ENCODE measurements at places on chromosomes 12 and 14.

DNA sequence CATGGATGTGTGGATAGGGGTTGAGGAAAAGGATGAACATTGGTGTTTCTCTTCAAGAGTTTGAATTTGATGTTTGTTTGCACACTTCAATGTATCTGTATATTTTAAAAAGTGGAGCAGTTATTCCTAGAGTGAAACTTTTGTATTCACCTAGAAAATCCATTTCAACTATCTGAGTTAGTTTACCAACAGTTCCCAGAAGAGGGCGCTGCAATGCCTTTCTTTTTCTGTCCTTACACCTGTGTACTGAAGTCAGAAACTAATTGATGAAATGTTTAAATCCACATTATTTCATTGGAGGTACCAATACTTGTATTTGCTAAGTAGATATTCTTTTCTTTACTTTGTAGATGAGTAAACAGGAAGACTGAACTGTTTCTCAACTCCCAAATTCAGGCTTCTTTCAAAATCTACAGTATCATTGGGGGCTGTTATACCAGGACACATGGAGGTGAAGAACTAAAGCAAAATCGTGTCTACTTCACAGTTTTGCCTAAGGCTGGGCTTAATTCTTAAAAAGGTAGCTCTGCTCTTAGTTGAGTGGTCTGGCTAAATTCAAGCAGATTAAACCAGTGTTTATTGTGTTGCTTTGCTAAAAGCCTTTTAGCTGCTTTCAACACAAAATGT, 26.6 kb upstream of the KLRB1 start:
- peak; percentile 0 for DNase-seq

GRCh38 chr12:1576410-1577241, 17.8 kb downstream of the FBXL14 start:
- no peak for DNase-seq

GRCh38 chr12:40123496-40123895, 17.6 kb upstream of the SLC2A13 start:
- no peak for DNase-seq

- peak; percentile 28 for DNase-seq
These were observed 4.1 kb downstream of the SDR39U1 start for GRCh38 chr14:24438223-24439097.

DNA sequence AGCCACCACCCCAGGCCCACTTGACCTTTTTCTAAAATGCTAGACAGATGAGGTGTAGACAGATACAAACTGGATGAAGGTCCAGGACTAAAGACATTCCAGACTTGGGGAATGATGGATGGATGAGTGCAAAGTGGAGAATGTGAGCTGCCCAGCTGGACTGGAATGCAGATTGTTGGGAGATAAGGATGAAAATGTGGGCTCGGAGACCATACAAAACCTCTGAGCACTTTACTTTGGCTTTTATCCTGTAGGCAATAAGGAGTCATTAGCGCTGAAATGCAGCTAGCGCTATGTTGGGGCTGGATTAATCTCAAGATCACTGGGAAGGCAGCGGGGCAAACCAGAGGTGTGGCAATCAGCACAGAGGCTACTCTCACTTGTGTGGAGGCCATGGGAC, 64.7 kb upstream of the GNPNAT1 start:
- DNase-seq: no peak

DNA sequence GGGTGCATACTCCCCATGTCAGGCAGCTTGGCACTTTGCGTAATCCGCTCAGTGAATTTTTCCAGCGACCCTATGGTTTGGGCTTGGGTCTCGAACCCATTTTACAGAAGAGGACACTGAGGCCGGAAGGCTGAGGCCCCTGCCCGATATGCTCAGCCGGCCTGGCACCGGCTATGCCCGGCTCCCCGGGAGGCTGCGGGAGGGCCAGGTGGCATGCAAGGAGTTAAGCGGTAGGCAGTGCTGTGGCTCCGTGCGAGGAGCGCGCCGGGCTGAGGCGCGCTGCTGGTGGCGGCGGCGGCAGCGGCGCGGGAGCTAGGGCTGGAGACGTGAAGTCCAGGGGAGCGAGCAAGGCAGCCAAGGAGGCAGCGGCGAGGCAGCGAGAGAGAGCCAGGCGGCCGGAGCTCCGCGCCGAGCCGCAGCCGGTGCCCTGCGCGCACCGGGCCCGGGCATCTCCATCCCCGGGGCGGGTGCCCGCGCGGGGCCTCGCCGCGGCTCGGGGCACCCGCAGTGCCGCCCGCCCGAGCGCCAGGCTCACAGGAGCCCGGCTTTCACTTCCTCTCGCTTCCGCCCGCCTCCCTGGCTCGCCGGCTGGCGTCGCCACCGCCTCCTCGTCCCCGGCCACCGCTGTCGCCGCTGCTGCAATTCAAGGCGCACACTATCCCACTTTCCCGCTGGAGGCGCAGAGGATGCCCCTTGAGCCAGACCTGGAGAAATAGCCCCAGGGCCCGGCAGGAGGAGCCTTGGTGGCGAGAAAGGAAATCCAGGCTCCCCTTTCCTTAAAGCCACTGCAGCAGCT, at the start of gene WSCD2:
Gene WSCD2, plus strand, starts transcription at position 272 of the 796 bp plus-strand sequence. CDS start 66,545 bp downstream, outside the sequence.
- DNase-seq: peak; percentile 92

- DNase-seq: no peak
These were observed 70.5 kb downstream of the PRIMA1 start for GRCh38 chr14:93717668-93718320.

- no peak for DNase-seq
These were observed 14.7 kb upstream of the OASL start for GRCh38 chr12:121053706-121054105.

- peak; percentile 59 for DNase-seq
These were observed 8.4 kb downstream of the TEDC1 start for GRCh38 chr14:105499256-105500035.

DNA sequence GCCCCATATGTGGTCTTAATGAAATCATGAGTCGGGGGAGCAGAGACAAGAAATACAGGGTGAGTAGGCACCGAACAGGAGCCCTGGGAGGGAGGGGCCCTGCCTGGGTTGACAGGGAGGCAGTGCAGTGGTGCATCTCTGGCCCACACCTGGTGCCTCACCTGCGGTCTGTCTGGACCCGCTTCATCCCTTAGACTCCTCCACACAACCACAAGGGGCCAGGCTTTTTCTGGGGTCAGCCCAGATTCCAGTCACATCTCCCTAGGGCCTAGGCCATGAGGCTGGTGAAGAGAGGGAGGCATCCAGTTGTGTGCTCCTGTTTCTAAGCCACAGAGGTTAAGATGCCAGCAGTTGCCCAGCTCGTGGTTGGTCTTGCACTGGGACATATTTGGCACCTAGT, 343.3 kb upstream of the FKBP4 start:
- DNase-seq: no peak

DNA sequence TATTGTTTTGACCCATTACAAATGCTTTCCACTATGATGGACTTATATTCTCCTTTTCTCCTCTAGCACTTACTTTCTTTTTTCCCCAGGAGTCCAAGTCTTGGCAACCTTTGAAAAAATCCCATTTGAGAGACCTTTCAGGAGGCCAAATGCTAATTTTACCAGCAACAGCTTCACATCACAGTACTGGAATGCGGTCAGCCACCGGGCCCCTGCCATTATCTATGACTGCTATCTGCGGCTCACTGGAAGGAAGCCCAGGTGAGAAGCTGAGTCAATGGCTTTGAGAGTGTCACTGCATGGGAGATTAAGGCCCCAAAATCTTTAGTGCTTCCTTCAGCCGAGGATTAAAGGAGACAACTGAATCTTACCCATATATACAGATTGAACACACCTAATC, 64.2 kb downstream of the ERGIC2 start:
- DNase-seq: no peak

- DNase-seq: no peak
These were observed 190.3 kb downstream of the KLHL28 start for GRCh38 chr14:44771496-44771895.

- no peak for DNase-seq
These were observed 2.7 kb downstream of the MED6 start for GRCh38 chr14:70597731-70598130.

GRCh38 chr12:104747955-104748354, 210.1 kb downstream of the SLC41A2 start:
- DNase-seq: peak; percentile 51

GRCh38 chr12:55996201-55996714, 818 bp upstream of the SUOX start:
- DNase-seq: peak; percentile 44

GRCh38 chr14:62053188-62053587, 291.0 kb downstream of the SNAPC1 start:
- DNase-seq: no peak

DNA sequence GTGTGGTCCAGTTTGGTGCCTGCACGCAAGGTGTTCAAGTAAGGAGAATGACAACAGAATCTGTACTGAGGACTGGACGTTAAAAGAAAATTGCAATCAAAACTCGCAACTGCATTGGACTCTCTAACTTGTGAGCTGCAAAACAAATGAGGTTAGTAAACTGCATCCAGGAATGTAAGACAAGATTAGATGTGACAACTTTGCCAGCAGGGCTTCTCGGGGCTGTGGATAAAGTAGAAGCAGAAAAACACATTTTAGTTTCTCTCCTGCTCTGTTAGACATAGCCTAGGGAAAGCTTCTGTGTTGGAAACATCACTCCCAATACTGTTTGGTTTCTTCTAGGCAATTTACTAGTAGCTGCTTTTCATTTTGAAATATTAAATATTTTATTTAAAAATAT, 338.2 kb upstream of the NAV3 start:
- DNase-seq: no peak

GRCh38 chr12:21305661-21306060, 29.1 kb downstream of the SLCO1A2 start:
- no peak for DNase-seq

DNA sequence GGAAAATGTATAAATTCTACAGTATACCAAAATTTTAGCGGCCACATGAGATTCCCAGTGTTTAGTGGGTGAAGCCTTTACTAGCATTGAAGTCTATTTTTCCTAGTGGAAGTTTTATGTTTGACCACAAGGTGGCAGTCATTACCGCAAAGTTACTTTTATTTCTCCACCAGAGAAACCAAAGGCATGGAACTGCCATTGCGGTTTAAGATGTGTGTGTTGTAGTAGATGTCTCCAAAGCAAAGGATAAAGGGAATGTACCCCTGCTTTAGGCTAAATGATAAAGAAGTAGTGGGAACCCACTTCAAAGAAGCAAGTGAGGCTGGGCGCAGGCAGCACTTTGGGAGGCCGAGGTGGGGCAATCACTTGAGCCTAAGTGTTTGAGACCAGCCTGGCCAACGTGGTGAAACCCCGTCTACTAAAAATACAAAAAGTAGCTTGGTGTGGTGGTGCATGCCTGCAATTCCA, 140.5 kb downstream of the PRKCH start:
- DNase-seq: peak; percentile 80

GRCh38 chr12:63068857-63069442, 82.1 kb downstream of the AVPR1A start:
- no peak for DNase-seq

GRCh38 chr12:68945255-68945654, 12.3 kb upstream of the CPM start:
- DNase-seq: no peak

GRCh38 chr12:109994401-109995175, 1.6 kb downstream of the GIT2 start:
- no peak for DNase-seq

DNA sequence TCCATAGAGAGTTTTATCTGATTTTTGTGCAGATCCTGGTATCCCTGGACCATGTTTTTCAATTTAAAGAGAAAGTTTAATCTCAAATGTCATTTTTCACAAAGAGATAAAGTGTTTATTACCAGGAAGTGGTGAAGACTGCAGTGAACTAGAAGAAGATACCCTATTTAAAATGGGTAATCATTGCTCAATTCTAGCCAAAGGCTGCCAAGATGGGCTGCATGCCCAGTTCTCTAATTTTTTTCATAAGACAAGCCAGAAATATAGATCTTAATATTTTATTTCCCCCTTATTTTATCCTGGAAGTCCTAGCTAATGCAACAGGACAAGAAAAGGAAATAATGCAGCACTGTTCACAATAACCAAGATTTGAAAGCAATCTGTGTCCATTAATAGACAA, 343.5 kb downstream of the PCNX1 start:
- no peak for DNase-seq

GRCh38 chr12:93379326-93379980, 1.7 kb downstream of the NUDT4 start:
- peak; percentile 20 for DNase-seq

GRCh38 chr12:109199324-109199723, 82.9 kb downstream of the ACACB start:
- no peak for DNase-seq

DNA sequence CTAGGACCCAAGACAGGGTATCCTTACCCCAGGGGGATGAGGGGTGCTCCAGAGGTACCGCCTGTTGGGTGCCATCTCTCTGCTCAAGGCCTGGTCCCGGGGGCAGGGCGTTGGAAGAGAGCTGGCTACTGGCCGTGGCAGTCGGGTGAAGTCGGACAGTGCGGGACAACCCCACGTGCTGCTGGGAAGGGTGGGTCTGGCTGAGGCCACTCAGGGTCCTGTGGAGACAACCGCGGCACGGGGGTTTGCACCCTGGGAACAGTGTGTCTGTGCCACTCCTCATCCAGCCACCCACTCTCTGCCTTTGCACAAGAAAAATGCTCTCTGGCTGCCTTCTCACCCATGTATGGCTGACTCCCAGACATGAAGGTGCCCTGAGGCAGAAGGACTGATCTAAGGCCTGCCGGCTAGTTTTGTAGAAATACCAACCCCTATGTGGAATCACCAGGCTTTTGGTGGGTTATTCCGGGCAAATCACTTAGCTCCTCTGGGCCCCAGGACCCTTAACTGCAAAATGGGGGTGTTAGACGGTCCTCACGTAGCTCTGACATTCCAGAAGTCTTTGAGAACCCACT, 56.5 kb downstream of the LTBP2 start:
- DNase-seq: no peak

GRCh38 chr12:29534935-29535334, 37.4 kb upstream of the OVCH1 start:
- no peak for DNase-seq

GRCh38 chr12:30806989-30807694, 52.4 kb upstream of the CAPRIN2 start:
- DNase-seq: peak; percentile 64

- DNase-seq: no peak
These were observed 9.2 kb upstream of the RAD52 start for GRCh38 chr12:958588-959123.

- no peak for DNase-seq
These were observed 507 bp upstream of the FKBP4 start for GRCh38 chr12:2794191-2794735.

DNA sequence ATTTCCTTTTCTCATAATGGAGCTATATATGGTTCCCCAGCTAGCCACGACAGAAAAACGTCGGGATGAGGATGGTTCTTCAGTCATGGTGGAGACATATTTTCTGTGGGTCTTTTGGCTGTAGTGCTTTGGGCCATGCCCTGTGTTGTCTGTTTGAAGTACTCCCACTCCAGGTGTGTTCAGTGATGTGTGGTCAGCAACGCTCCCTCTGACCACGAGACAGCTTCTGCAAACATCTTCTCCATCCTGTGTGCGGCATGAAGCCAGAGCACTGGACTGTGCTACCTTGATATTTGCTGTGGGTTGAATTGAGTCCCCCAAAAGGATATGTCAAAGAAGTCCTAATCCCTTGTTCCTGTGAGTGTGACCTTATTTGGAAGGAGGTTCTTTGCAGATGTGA, 931.2 kb downstream of the NRXN3 start:
- no peak for DNase-seq

DNA sequence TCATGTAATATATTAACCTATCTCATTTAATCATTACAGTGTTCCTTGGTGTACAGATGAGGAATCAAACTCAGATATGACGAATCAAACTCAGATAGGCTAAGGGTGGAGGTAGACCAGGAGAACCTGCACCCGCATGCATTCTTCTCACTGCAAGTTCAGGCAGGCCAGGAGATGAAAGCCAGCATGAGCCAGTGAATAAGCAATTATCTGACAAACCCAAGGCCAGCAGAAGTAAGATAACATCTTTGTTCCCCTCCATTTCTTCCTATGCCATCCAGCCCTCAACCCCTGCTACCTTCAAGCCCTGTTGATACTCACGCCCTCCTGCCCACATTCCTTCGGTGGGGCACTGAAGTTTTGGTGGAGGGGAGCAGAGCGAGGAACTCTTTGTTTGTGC, 152.2 kb downstream of the ETV6 start:
- DNase-seq: no peak
